Sciatic nerve (tissue), 2 donors: ENCODE measurements at places on chromosomes 16 and 17.

DNA sequence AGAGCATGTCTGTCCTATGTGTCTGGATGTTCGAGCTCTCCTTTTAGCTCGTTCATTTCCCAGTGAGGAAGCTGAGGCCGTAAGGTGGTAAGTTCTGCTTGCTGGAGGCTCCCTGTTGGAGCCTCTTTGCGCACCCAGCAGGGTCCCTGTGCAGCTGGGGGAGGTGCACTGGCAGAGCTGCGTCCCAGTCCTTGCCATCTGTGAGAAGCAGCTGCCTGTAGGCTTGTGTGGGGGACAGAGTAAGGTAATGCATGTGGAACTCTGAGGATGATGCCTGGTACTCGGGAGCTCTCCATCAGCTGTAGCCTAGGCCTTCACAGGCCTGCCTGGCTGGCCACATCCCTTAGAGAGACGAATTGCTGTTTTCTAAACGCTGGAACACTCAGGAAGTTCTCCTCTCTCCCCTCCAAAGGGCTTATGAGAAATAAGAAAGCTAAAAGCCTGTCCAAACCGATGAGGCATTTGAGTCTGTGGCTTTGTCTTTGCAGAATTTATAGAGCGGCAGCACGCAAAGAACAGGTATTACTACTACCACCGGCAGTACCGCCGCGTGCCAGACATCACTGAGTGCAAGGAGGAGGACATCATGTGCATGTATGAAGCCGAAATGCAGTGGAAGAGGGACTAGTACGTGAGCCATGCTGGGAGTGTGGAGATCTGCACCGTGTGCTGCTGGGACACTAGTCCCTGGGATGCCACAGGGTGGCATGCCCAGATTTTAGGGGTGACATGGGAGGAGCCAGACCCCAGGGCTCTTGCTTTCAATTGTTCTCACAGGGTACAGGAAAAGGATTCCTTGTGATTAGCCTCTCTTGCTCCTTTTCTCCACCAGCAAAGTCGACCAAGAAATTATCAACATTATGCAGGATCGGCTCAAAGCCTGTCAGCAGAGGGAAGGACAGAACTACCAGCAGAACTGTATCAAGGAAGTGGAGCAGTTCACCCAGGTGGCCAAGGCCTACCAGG, 1.6 kb downstream of the NDUFB10 start:
- DNase-seq, result no peak

DNA sequence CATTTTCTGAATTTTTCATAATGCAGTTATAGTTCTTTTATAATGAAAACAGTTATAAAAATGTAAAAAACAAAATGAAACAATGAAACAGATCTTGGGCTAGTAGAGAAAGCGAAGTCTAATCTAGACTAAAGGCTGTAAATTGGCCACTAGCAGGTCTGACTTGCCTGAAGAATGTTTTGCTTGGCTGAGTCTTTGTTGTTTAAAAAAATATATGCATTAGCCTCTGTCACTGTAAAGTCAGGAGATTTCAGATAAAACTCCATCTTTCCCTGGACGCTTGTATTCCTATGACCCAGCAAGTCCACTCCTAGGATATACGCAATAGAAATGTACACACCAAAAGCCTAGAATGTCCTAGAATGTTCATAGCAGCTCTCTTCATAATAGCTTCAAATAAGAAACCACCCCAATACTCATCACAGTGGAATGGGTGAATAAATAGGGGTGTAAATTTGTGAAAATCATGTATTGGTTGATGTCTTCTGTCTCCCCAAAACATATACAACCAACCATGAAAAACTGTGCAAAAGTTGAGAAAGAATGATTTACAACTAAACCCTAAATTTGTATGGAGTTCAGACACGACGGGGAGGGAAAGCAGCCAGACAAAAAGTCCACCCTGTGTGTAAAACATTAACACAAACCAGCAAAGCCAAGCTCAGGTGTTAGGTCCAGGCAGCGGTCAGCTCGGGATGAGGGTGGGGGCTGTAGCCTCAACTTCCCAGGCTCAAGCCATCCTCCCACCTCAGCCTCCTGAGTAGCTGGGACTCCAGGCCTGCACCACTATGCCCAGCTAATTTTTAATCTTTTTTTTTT, 37.7 kb upstream of the MEAK7 start:
- DNase-seq, result no peak

DNA sequence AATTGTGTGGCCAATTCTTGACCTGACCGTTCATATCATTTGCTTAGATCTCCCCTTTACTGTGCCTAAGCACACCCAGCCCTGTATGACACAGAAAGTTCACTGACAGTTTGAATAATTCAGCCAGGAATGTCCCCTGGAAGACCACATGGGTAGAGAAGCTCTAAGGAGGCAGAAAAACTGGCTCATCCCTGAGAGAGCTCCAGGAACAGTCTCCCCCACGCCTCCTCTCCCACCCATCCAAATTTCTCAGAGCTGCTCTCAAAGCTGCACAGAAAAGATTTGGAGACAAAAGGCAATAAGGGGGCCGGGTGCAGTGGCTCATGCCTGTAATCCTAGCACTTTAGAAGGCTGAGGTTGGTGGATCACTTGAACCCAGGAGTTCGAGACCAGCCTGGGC, 11.2 kb downstream of the PRAC1 start:
- no peak for DNase-seq

- DNase-seq, result no peak
Observed at GRCh38 chr17:63381101-63381729, 64.9 kb downstream of the CYB561 start.

- no peak for DNase-seq
Observed at GRCh38 chr16:74991593-74992403, 6.9 kb upstream of the WDR59 start.

GRCh38 chr16:49635591-49636581, 220.0 kb downstream of the ZNF423 start:
- no peak for DNase-seq

DNA sequence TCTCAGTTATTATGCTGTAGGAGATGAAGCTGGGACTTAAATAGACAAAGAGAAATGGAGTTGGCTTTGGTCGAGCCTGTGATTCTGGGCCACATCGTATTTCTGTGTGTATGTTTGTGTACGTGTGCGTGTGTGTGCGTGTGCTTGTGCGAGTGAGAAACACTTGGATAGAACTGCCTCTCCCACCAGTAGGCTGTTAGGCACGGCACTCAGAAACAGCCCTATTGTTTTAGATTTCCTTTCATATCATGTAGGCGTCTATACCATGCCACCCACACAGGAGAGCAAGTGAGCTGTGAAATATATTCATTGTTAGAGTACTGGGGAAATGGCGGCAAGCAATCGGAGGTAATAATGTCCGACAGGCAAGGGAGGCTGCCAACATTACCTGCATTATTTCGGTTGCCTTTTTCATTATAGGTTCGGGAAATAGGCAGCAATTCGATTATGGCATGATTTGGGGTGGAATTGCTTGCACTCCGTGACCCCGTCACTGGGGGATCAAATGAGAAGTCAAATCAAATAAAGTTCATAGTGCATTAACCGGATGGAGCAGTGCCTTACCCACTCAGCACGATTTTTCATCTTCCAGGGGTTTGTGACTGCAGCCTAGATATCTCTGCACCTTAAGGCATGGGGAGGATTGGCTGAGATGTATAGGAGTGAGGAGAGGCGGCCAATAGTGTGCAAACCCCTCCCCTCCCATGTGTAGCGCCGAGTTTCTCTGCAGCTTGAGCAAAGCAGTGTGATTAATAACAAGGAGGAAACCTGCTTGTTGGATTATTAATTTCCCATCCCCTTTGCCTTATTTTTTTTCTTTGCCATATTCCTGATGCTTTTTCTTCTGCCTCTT, 89.6 kb downstream of the RBFOX1 start:
- no peak for DNase-seq

GRCh38 chr16:67922740-67923139, 8.9 kb downstream of the CTRL start:
- no peak for DNase-seq
